G401 (cell line): ENCODE measurements at places on chromosomes 7 and 10. TPM values are rescaled to one million over a fixed set of nuclear protein-coding genes. Genes with fewer than 3 reads are reported as not detected.

DNA sequence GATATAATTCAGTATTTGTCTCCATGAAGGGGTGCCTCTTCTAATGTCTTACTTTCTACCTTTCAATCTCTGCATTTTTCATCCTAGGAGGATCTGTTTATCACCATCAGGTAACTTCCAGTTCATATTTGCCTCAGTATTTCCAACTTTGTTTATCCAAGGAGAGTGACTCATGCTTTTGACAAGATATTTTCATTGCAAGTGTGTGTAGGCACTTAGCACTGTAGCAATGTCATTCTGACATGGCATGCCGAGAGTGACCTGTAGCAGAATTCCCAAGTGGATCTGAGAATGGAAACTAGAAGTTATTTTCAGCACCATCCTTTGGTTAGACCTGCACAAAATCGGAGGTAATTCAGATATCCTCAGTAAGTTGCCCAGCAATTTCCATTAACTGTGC, 129.9 kb downstream of the INHBA start:
- DNase-seq, result no peak

GRCh38 chr10:89799573-89799972, 98.2 kb downstream of the KIF20B start:
- DNase-seq, result no peak

DNA sequence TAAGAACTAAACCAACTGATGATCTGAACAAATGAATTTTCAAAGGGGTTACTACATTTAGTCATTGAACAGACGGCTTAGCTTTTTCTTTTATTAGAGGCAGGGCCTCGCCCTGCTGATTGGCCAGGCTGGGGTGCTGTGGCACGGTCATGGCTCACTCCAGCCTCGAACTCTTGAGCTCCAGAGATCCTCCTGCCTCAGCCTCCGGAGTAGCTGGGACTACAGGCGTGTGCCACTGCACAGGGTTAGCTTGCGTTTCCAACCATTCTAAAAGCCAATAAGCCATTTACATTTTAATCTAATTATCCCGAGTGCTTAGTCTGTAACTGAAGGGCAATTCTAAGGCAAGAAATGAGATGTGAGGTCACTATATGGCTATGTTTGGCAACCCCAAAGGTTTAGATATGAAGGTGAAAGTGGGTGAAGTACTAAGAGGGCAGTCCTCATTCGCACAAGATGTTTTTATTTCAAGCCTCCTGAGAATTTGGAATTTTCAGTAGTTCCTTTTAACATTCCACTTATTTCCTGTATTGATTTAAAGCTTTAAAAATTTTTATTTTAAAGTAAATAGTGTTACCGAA, 1.6 kb upstream of the CDK13 start:
- no peak for DNase-seq

GRCh38 chr7:21023841-21024484, 237.3 kb upstream of the SP8 start:
- no peak for DNase-seq

Gene MSMB
- not detected in 2 replicates for total RNA-seq

GRCh38 chr10:101061624-101062231, at the start of gene KAZALD1:
TSS of gene KAZALD1 (plus strand) at chr10:101061989. CDS start at chr10:101062593, 604 bp downstream.
- peak; percentile 36 for DNase-seq

Gene HTRA1
- total RNA-seq, result 4.5 and 9.2 TPM in 2 replicates

- DNase-seq, result no peak
Observed at GRCh38 chr7:39741942-39742623, 118.7 kb downstream of the RALA start.

DNA sequence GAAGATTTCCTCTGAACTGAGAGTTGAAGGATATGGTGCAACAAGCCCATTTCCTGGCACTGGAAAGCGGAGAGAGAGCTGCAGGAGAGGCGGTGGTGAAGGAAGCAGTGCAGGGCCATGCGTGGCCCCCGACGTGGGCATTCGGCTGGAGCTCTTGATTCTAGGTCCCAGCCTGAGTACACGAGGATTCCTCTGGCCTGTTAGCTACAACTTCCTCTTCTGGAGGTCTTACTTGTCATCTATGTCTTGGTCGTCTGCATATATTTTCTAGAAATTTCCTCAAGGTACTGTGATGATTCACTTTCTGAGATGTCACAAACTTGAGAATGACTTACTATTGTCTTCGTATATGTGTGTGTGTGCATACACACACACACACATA, 59.2 kb upstream of the JAZF1 start:
- no peak for DNase-seq
